Fibroblast of skin of scalp (primary cell): ENCODE measurements at places on chromosomes 5 and 9.
A peak's percentile ranks its signal among the peaks of the same experiment; 100 is the strongest.

GRCh38 chr5:122967085-122967484, 69.4 kb downstream of the PPIC start:
- no peak for DNase-seq

DNA sequence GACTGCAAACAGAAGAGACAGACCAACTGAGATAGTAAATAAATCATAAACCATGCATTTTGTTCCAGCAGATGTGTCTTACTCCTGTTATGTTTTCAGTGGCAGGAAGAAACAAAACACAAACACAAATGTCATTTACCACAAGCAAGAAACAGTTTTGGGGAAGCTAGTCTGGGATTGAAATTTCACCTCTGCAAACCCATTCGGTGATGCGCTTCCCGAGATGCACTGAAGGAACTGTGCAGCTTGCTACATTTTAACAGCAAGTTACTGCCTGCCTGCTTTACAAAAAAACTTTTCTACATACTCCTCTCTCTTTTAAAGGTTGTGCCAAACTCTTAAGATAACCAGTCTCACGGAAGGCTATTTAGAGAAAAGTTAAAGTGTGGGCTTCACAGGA, 3.2 kb downstream of the MACROH2A1 start:
- no peak for DNase-seq

DNA sequence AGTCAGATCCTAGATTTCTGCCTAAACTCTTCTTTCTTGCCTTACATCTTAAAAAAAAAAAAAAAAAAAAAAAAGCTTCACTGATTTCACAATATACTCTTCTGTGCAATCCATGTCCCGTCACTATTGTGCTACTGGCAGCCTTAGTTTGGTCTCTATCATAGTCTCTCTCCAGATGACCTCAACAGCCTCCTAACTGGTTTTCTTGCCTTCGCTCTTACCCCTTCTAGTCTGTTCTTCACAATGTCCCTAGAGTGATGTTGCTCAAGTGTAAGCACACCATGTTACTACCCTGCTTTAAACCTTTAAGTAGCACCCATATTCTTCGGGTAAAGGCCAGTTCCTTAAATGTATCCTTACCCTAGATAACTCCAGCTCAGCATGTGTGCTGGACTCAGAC, 25.8 kb downstream of the CD180 start:
- no peak for DNase-seq

- no peak for DNase-seq
Measured at GRCh38 chr5:25005431-25005830, 360.7 kb upstream of the CDH10 start.

GRCh38 chr5:92923885-92924284, 657.1 kb downstream of the NR2F1-AS1 start:
- no peak for DNase-seq

DNA sequence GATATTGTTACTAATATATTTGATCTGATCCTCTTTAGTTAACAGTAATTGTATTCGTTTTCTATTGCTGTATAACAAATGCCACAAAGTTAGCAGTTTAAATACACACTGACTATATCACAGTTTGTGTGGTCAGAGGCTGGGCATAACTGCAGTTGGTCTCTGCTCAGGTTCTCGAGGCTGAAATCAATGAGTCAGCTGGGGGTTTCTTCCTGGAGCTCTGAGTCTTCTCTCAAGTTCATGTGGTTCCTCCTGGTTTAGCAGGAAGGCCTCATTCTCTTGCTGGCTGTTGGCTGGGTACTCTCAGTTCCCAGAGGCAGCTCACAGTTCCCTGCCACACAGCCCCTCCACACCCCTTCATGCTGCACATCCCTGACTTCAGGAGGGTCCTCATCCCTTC, 20.7 kb downstream of the COL23A1 start:
- DNase-seq: no peak

- peak; percentile 40 for DNase-seq
Measured at GRCh38 chr9:104944356-104944755, 16.4 kb upstream of the ABCA1 start.

DNA sequence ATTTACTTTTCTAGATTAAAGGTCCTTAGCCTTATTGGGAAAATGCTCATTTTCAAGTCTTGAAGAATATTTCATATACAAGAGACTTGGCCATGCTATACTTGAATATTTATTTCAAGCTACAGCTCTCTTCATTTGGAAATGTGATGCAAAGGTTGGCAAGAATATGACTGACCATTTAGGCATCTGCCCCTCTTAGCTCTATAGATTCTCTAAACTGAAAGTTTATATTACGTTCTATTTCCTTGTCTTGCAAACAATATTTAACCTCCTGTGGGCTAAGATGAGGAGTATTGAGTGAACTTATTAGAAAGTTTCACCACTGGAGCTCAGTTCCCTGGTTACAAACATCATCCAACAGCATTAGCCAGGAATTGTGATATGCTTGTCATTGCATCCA, 593.1 kb downstream of the MAT2B start:
- peak; percentile 28 for DNase-seq

- no peak for DNase-seq
Measured at GRCh38 chr5:98930972-98931762, 2.4 kb upstream of the CHD1 start.

GRCh38 chr9:5721279-5722087, 92.6 kb downstream of the RIC1 start:
- DNase-seq: no peak

GRCh38 chr5:40945111-40945510, 35.8 kb downstream of the C7 start:
- no peak for DNase-seq

GRCh38 chr9:122835313-122835731, 6.9 kb upstream of the PDCL start:
- no peak for DNase-seq

DNA sequence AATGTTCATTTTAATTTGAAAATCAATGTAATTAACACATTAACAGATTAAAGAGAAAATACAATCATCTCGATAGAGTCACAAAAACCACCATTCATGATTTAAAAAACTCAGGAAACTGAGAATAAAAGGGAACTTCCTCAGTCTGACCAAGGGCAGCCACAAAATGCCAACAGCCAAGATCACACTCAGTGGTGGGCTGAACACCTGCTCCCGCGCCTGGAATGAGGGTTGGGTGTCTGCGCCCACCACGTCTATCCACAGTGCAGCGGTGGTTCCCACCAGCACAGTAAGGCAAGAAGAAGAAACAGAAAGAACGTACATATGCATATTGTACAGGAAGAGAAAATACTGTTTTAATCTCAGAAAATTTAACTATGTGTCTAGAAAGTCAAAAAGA, 11.7 kb upstream of the NSMF start:
- DNase-seq: no peak

DNA sequence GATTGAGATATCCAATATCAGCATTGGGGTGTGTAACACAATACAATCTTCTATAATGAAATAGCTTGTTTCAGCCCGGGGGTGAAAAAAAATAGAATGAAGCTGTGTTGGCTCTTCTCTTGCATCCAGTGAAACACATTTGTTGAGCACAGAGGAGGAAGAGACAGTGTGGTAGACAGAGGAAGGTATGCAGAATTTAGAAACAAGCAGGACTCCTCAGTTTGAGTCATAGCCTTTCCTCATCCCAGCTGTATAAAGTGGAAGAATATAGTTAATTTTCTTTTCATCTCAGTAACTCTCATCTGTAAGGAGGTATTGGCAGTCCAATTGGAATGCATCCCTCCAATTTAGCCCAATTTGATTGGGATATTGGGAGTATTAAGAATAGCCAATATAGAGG, 302.2 kb upstream of the VLDLR start:
- no peak for DNase-seq

- DNase-seq: no peak
Measured at GRCh38 chr5:91388362-91388761, 5.2 kb upstream of the ARRDC3 start.

DNA sequence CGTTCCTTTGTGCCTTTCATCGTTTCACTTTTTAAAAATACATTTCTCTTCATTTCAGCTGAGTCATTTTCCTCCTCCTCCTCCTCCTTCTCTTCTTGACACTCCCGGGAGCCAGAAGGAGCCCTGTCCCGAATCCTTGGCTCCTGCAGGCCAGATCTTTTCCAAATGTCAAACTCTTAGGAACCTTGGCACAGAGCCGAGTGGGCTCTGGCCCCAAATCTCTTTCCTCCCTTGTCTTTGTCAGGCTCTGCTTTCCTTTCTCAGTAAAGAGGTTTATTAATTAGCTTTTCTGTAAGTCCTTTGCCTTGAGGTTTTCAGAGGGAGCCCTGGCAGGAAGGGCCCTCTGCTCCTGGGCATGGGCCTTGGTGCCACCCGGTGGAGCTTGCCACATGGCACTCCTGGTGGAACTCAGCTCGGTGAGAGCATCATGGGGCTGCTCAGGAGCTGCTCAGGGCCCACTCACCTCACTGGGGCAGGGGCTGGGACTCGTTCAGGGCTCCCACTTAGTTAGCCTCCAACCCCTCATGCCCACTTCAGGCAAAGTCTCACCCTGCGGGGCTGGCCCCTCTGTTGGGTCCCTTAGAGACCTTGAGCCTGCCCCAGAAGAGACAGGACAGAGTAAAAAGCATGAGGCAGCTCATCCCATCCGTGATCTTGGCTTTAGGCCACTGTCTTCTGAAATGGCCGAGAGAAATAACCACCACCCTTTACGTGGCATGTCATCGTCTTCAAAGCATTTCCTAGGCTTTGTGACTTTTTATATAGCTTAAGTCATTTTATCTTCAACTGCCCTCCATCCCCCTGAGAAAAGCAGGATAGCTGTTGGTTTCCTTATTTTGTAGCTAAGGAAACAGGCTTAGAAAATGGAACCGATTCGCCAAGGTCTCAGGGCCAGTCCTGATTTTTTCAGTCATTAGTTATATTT, 17.1 kb downstream of the STC2 start:
- peak; percentile 64 for DNase-seq

DNA sequence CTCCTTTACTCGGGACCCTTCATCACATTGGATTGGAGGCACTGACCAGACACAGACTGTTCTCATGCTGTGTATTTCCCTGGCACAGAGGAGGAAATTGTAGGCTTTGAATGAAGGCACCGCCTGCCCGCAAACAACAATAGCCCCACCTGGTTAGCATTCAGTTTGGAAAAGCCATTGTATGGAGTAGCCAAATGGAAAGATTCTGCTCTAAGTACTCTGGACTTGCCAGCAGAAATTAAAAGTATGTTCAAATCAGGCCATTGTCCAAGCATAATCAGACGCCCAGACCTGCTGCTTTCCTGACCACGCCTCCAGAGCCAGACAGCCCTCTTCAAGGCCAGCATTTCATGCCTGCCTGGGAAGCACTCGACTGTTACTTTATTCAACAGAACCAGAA, 8.0 kb upstream of the SEMA4D start:
- no peak for DNase-seq

DNA sequence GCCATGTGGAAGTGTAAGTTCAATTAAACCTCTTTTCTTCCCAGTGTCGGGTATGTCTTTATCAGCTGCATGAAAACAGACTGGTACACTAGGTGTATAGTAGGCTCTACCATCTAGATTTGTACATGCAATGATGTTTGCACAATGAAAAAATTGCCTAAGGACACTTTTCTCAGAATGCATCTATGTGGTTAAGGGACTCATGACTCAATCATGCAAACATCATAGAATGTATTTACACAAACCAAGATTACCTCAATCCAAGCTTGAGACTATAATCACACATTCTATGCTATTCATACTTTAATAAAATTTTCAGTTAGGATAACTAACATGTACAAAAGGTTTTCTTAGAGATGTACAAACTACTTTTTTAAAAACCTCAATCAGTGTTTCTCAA, 1164.5 kb downstream of the CDH12 start:
- DNase-seq: peak; percentile 48

DNA sequence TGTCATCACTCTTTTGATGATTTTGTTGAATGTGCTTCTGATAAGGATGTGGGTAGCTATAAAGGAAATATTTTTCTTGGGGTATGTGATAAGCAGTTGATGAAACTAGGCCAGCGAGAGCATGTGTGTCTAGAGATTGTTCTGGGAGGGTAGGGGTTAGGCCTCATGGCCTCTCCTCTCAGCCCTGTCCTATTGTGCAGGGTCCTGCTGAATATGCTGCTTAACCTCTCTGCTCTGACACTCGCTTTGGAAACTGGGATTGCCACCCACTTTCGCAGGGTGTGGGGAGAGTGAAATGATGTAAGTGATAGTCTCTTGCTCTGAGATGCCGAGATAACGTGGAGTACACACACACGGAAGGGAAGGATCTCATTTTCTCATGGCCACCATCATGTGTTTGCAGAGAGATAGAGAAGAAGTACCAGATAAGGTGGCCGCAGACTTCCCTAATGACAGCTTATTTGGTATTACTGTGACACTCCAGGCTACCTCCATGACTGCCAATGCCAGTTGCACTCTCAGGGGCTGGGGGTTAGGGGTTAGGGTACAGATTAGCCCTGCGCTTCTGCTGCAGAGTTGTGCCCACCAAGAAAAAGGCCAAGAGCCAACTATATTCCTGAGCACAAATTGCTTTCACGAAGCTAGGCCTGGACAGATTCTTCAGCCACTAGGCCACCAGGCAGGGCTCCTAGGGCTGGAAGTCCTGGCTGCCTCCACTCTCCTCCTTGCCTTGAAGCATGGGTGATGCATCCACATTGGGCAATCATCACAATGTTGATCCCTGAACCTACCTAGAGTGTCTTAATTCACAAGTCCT, 25.2 kb upstream of the TNFAIP8 start:
- no peak for DNase-seq

GRCh38 chr5:82821846-82822633, 255.2 kb downstream of the TMEM167A start:
- peak; percentile 6 for DNase-seq

- no peak for DNase-seq
Measured at GRCh38 chr9:35490155-35490909, 421 bp downstream of the RUSC2 start.

- no peak for DNase-seq
Measured at GRCh38 chr9:2166203-2166602, 151.1 kb downstream of the SMARCA2 start.

GRCh38 chr5:177369645-177370440, 12.1 kb downstream of the RGS14 start:
- DNase-seq: no peak

GRCh38 chr5:17925276-17925675, 291.0 kb downstream of the TAF11L14 start:
- no peak for DNase-seq

- DNase-seq: no peak
Measured at GRCh38 chr5:98847054-98847453, 73.6 kb downstream of the RGMB start.

DNA sequence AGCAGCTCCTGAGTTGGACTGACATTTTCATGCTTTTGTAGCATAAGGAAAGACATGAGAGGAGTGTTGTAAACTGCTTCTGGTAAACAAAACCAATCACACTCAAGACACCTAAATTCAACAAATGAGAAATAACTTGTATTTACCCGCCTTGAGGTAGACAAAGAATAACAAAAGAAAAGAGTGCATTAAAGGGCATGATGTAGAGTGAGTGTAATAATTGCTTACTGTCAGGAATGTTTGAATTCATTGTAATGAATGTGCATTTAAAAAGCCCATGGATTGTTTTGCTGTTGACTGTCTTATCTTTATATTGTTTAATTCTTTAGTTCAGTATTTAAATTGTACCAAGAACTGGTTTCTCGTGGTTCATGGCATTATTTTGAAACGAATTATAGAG, 61.8 kb downstream of the KDM4C start:
- no peak for DNase-seq
